ENCODE measurements at places on chromosomes 12 and 14.

DNA sequence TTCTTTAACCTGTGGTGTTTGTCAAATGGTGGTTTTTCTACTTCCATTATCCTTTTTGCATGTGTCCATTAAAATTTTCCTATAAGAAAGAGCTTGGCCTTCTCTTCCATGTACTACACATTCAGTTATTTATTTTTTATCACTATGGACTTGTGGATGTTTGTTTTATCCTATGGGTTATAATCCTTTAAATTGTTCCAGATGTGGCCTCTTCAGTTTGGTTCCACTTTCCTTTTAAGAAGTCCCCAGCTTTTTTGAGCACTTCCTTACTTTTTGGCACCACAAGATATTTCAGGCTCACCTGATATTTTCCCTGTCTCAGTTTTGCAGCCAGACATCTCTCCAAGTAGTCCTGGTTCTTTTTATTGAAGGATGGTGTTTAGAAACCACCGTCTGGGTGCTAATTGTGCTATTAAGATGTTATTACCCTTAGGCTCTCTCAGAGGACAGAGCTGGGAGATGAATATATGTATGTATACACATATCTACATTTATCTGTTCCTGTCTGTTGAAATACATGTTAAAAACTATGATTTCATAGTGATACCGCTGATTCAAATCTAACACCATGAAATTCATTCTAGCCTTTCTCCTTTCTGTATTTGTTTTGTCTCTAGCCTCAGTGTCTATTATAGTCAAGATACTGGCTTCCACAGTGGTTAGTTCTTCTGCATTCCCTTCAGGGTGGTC, 408.5 kb upstream of the RGS6 start:
- no peak for DNase-seq

DNA sequence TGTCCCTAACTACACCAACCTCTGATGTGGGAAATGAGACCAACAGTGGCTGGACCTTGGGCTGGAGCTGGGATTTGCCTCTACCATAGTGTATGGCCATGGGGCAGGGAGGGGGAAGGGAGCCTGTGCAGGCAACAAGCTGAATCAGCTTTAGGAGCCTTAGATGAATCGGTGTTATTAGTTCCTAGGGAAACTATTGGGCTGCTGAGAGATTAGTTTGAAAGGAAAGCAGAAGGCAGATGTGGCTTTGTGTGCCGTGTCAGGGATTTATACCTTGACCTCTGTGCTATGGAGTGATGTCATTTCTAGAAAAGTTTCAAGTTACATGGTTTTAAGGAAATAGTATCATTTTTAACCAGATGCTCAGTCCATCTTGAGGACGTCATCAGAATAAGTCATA, 19.5 kb upstream of the GAS2L3 start:
- DNase-seq: no peak

DNA sequence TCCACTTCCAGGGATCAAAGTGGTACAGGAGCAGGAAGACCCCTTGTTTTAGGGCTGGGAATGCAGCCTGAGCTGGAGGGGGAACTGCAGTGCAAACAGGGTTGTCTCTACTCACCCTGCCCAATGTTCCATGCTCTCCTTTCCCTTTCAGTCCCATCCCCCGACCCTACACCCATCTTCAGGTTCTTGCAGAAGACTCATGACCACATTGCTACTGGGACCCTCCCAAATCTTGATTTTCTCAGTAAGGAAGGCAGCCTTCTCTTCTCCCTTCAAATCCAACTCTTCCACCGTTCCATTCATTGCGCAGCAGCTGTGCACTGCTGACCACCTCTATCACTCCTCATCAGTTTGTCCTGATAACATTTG, 1.9 kb downstream of the SERPINA11 start:
- DNase-seq: no peak

DNA sequence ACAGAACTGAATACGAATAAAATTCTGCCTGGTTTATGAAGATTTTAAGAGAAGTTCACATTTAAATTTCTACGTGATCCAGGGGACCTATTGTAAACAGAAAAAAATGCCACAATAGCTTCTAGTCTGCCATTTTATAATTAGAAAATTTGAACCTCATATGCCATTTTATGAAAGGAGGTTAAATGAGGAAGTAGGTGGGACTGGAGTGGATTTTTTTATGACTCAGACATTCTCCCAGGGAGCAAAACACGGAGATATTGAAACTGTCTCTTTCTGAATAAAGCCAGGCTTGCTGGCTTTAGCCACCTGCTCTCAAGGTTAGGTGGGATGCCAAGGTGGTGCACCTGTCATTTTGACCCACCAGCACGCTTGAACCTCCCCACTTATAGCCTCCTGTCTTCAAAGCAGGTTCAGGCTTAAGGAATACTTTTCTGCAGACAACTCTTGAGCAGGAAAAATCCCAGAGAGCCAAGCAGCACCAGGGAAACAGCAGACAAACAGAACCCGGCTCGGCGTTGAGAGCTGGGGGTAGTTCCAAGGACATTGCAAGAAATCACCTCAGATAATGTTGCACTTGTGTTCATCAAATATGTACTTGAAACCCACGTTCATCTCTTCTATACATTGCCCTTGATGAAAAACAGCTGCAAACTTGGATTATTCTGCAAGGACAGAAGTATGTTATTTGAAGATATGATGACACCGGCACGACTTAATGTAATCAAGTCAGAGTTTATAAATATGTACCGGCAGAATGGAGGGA, 203.7 kb downstream of the PPM1H start:
- DNase-seq: no peak

DNA sequence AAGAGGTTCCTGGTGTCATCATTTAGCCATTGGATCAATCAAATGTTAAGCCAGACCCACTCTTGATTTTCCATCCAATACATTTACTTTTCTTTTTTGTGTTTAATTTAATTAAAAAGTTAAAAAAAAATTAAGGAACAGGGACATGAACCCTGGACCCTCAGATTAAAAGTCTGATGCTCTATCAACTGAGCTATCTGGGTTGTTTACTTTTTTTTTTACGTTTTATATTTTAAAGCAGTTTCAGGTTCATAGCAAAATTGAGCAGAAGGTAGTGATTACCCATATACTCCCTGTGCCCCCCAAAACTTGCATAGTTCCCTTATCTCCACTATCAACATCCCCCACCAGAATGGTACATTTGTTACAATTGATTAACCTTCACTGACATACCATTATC, 3.0 kb upstream of the ACOT4 start:
- DNase-seq: no peak

- DNase-seq: no peak
Measured at GRCh38 chr12:88530868-88531267, 49.4 kb downstream of the KITLG start.

- no peak for DNase-seq
Measured at GRCh38 chr12:2879853-2880252, 2.8 kb downstream of the RHNO1 start.

DNA sequence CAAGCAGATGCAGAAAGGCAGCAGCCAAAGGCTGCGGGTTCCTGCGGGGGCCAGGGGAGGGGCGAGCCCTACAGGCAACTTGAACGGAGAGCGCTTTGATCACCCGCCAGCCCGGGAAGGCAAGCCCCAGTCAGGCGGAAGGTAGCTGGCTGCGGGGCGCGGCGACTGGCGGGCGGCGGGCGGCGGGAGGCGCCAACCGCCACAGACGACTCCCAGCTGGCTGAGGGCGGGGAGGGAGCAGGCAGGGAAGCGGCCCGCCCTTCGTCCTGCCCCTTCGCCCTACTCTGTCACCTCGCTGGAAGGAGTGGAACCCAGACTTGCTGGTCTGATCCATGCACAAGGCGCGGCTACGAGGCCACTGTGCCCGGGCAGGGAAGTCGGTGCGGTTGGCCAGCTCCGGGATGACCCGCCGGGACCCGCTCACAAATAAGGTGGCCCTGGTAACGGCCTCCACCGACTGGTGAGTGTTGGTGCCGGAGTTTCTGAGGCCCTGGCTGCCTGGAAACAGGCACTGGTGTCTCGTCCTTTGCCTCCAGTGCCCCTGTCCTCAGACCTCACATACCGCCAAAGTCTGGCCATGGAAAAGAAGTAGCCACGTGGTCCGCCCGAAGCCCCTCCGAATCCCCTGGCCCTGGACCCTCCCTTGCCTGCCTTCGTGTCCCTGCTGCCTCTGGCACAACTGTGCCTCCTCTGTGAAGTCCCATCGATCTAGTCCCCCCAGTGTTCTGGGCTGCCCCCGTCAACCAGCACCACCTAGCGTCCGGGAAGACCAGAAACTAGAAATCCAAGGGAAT, 15.4 kb upstream of the CARMIL3 start:
- peak; percentile 85 for DNase-seq

DNA sequence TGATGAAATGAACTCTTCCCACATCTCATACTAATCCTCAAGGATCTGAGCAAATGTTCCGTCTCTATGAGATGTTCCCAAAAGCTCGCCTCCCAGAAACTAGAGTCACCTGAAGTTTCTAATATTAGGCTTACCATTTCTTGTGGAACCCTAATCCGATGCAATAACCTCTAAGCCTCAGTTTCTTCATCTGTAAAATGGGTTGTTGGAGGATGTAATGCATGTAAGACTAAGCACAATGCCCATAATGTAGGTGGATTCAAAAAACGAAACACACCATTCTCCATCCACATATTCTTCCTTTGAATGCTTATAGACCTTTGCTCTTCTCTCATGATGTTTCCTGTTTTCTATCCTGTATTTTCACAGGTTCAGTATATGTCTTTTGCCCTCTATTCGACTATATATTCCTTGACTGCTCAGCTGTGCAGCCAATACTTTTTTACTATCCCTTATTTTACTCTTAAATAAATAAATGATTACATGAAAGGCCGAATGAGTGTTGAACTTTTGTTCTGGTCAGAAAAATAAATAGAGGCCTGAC, 307.3 kb upstream of the G2E3 start:
- DNase-seq: no peak

DNA sequence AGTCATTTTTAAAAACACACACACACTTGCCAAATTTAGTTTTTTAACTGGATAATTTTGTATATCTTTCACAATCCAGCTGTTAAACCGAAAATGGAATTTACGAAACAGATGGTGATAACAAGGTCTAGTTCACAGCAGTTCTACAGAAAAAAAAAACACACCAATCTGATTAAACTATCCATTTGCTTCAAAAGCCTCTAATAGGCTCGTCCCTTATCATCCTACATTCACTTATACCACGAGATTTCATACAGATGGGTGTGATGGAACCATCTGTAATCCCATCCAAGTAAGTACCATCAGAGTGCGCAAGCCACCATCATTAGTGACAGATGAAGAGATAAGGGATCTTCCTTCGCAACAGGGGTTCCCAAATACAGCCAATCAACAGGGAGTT, 20.1 kb downstream of the GCH1 start:
- no peak for DNase-seq

- DNase-seq: no peak
Measured at GRCh38 chr12:94174576-94174975, 26.2 kb downstream of the PLXNC1 start.

- DNase-seq: no peak
Measured at GRCh38 chr12:124828264-124829007, 35.2 kb downstream of the SCARB1 start.

DNA sequence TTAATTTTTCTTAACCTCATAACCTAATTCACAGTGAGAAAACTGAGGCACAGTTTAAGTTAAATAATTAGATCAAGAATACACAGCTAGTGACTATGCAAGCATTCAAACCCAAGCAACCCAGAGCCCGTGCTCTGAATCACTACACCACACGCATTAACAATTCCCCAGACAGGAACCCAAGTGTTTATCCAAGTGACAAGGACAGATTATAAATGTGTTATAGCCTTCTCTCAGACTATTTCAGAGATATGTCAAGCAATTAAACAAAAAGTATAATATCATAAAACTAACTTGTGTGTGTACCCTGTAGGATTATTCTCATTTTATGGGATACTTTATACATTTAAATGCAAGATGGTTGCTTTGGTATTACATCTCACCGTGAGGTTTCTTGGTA, 43.8 kb downstream of the MED13L start:
- no peak for DNase-seq

- DNase-seq: no peak
Measured at GRCh38 chr14:80491131-80491530, 279.8 kb upstream of the DIO2 start.

GRCh38 chr14:66482873-66483272, 3.3 kb upstream of the CCDC196 start:
- DNase-seq: no peak

GRCh38 chr14:99213527-99213971, 58.4 kb downstream of the BCL11B start:
- DNase-seq: peak; percentile 82

Data from activated CD8-positive, alpha-beta memory T cell treated with anti-CD3 and anti-CD28 coated beads for 24 hours (primary cell).